T follicular helper cell (primary cell): ENCODE measurements at places on chromosomes 7 and 10.

DNA sequence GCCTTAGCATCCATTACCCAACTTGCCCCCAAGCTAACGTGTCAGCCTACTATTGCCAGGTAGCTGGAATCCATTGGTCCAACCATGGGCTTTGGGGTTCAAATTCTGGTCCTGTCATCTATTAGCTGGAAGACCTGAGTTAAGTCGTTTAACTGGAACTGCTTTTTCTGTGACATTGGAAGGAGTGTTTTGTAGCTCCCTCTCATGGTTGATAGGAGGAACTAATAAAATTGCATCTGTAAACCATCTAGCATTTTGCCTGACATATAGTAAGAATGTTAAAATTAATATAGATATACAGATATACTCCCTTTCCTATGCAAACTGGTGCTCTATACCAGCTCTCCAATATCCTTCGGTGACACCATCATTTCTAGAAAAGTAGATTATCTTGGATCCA, 23.8 kb upstream of the SLF2 start:
- no peak for DNase-seq

- no peak for DNase-seq
Measured at GRCh38 chr10:74047304-74047703, 49.4 kb downstream of the VCL start.

DNA sequence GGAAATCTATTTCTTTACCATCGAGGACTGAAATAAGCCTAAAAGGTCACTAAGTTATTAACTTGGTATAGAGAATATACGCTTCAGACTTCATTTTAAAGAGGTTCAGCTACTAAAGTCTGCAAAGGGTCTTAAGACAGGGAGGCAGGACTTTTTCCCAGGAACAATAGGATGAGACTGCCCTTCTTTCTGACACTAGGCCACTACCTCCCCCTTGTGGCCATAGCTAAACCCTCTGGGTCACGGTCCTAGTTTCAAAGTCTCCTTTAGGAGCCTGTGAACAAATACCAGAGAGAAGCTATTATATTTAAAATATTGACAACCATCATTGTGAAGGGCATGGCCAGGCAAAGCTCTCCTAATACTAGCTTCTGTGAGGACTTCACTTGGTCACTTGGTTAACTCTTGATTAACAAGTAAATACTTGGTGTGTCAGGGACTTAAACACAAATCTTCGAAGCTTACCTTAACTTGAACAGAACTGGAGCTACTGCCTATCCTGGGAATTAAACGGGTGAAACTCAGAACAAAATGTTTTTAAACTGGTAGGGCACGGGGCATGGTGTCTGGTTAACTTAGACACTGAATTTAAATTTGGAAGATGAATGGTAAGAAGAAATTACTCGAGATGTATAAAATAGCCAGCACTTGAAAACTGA, 75.6 kb downstream of the CCDC6 start:
- DNase-seq, result no peak

- DNase-seq, result no peak
Measured at GRCh38 chr7:45980181-45980905, 59.3 kb upstream of the IGFBP3 start.

DNA sequence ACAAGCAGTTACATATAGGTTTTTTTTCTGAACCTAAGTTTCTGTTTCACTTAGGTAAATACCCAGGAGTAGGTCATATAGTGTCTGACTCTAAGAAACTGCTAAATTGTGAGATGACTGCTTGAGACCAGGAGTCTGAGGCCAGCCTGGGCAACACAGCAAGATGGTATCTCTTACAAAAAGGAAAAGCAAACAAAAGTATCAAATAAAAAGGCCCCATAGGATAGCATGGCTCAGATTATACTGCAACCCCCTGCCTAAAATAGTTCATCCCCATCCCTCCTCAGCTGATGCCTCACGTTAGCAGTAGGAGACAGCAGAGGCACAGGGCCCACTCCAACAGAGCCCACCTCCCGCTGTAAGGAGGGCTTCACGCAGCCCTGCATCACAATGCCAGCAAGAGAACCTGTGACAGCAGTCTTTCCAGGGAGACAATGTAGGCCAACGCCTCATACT, 90.3 kb downstream of the SRPK2 start:
- no peak for DNase-seq

DNA sequence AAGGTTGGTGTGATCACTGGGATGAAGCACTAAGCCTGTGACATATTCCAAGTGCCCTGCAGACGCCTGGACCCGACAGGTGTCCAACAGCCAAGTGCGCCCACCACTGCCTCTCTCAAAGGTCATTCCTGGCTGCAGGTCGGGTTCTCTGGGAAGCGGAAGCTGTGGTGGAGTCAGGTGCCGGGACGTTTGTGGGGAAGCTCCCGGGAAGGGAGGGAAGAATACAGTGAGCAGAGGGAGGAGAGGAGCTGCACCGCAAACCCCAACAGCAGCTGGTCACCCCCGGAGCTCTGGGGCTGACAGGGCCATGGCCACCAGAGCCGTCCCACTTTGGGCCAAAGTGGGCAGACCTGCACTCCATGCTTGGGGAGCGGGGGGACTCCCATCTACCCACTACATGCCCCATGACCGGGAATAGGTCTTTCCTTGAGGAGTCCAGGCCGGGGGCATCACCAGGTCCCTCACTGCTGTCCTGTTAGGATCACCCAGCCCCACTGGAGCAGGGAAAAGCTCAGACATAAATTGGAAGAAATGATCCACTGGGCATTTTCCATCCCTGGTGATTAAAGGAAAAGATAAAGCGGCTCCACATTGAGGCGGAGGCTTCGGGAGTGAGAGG, 84.5 kb upstream of the PPP2R2D start:
- no peak for DNase-seq

- DNase-seq, result no peak
Measured at GRCh38 chr7:115618676-115619075, 411.9 kb downstream of the TFEC start.

- no peak for DNase-seq
Measured at GRCh38 chr10:111874576-111874975, 309.0 kb downstream of the GPAM start.

GRCh38 chr10:13335881-13336280, 12.2 kb downstream of the SEPHS1 start:
- no peak for DNase-seq

DNA sequence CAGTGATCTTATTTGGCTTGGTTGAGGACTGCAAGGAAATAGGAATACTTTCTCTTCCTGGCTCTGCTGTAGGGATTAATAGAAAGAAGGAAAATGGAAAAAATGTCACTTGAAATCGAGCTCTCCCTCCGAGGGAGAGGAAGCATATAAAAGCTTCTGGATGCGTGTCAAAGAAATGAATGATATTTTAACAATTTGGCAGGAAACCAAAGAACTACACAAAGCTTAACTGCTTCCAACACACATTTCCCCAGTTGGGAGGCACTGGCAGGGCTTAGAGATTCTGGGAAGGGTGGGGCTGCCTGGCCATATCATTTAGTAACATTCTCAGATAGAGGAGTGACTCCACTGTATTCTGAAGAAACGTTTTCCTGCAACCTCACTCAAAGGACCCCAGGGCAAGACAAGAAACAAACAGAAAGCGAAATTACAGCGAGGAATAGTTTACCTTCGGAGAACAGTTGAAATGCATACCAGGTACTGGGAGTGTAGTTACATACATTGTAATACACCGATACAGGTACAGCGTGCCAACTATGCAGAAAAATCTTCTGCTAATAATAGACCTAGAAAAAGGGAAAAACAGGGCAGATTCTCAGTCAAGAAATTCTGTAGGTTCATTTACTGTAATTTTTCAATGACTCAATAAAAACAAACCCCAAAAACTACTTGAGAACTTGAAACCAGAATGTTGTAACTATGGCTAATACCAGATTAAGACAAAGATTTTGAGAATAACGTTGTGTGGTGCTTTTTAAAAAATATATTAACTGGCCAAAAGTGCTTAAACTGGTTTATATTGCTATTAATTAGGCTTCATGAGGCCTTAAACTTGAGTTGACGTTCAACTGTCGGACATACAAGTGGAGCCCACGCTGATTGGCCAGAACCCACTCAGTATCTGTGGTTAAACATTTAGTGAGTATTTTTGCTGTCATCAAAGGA, 75.7 kb upstream of the ASAH2 start:
- no peak for DNase-seq

GRCh38 chr7:130884437-130885417, 150.7 kb upstream of the KLF14 start:
- no peak for DNase-seq

GRCh38 chr10:45238896-45239295, 76.5 kb downstream of the OR13A1 start:
- DNase-seq, result no peak

GRCh38 chr10:102644066-102644645, at the start of gene TRIM8:
Gene TRIM8 (plus strand): TSS chr10:102644479. CDS start chr10:102644618, 139 bp downstream.
- no peak for DNase-seq

GRCh38 chr7:25574828-25575227, 346.5 kb upstream of the NPVF start:
- no peak for DNase-seq

- DNase-seq, result no peak
Measured at GRCh38 chr7:26680587-26680986, 183.8 kb downstream of the SKAP2 start.

GRCh38 chr10:60822809-60823208, 44.5 kb downstream of the CDK1 start:
- no peak for DNase-seq

DNA sequence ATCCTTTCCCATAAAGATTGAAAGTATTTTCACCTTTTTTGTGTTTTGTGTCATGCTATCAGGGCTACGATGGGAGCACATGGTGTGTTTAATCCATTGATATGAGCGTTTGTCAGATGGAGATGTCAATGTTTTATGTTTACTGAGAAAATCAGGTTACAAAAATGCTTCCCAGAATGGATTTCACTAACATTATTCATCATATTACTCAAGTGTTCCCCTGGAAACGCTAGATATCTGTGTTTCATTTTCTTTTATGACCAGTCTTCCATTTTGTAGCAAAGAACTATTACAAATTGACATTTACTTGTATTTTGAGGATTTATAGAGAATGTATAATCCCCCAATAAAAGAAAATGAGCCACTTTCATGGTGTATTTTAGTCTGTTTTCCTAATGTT, 293.5 kb upstream of the AKR1E2 start:
- no peak for DNase-seq

DNA sequence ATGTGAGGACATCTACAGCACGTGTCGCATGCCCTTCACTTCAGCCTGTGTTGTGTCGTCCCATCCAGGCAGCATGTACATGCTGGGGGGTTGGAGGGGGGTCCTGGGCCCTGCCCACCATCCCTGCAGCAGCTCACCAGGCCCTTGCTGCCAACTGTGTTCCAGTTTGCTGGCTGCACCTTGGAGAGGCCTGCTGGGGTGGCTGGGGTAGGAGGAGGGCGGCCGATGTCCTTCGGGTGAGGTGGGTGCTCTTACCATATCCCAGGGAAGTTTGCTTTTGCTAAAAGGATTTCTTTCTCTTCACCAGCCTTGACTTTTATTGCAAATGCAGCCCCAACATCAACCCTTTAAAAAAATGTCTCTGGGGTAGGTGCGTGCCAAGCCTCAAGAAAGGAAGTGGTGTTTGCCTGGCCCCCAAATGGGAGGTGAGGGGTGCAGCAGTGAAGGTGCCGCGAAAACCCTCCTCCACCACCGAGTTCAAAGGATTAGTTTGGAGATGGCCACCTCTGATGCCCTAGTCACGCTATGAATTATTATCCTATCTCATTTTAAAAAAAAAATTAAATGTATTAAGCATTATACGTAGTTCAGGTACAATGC, 165.8 kb upstream of the KLF6 start:
- DNase-seq, result no peak

- DNase-seq, result no peak
Measured at GRCh38 chr10:102863660-102864059, 5.6 kb upstream of the AS3MT start.

- DNase-seq, result no peak
Measured at GRCh38 chr7:83466956-83467355, 182.0 kb downstream of the SEMA3E start.

DNA sequence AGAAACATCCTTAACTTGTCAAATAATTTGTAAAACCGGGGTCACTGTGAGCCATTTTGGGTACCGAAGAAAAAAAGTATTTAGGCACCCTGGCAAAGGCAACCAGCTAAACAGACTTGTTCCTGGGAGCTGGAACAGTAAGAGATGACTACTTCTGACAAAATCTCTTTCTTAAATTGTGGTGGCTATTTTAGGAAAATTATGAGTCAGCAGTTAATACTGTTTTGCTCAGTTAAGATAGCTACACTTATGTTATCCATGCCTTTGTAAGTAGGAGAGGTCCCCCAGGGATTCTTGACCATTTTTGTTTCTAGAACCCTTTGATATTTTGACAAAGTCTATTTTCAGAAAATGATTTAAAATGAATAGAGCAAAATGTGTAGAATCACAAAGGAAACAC, 68.7 kb downstream of the TAX1BP1 start:
- DNase-seq, result no peak

DNA sequence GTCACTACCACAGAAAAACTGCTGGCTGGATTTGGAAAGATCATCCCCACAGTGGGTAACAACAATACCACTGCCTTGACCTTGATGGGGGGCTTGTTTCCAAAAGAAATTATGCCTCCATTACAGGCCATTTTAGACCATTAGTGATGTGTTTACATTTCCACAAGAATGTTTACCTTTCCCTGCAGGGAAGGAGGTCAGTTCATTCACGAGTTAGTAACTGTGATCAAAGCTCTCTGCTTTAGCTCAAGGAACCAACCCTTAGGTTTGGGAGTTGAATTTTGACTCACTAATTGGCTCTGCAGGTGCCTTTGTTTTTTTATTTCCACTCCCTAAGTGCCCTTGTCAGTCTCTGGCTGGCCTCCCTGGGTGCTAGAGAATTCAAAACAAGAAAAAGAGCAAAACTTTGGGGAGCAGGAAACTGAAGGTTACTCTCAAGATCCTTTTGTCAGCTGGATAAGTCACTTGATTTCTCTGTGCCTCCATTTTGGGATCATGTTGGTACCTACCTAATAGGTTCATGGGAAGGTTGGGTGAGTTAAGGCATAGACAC, 41.1 kb upstream of the NUPR2 start:
- DNase-seq, result no peak

- no peak for DNase-seq
Measured at GRCh38 chr7:90412458-90413184, 9.4 kb downstream of the CLDN12 start.

DNA sequence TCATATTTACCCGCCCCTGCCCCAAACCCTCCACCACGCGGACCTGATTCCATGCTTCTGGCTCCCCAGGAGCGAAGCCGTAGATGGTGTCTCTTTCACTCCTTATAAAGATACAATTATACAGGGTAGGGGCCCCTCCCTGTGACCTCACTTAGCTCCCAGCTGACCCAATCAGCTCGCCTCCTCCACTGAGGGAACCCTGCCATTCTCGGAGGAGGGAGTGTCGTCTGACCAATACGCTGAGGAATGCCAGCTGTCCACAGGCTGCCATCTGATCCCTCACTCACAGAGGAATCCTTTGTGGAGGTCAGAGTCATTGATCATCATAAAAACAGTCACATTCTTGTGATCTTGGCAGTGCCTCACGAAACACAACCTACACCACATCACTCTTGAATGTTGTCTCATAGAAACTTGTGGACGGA, 67.5 kb upstream of the INSIG1 start:
- no peak for DNase-seq

- DNase-seq, result no peak
Measured at GRCh38 chr7:134448356-134449229, 10.3 kb downstream of the AKR1B1 start.

GRCh38 chr10:78304091-78305045, 270.7 kb downstream of the RPS24 start:
- no peak for DNase-seq

GRCh38 chr10:103504181-103504783, 10.8 kb downstream of the NEURL1 start:
- DNase-seq, result no peak

GRCh38 chr10:69483963-69484362, 32.7 kb downstream of the TSPAN15 start:
- DNase-seq, result no peak
